ENCODE measurements at places on chromosomes 3 and 15.

DNA sequence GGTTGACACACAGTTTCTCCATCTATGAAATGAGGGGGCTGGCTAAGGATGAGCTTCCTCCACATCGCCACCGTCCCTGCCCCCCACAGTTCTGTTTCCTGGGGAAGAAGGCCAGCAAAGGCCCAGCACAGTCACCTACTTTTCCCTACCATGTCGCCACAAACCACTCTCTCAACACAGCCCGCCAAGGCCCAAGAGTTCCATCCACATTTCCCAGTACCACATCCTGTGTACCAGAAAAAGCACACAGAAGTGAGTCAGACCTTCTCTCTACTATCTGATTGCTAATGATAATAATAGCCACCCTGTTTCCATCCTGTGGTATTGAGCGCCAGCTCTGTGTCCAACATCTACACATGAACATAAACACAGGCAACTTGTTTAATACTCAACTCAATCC is 30.3 kb upstream of the C15orf39 start:
- DNase-seq: peak; percentile 80

GRCh38 chr15:27059610-27060202 is 88.7 kb downstream of the GABRG3 start:
- peak; percentile 37 for DNase-seq

DNA sequence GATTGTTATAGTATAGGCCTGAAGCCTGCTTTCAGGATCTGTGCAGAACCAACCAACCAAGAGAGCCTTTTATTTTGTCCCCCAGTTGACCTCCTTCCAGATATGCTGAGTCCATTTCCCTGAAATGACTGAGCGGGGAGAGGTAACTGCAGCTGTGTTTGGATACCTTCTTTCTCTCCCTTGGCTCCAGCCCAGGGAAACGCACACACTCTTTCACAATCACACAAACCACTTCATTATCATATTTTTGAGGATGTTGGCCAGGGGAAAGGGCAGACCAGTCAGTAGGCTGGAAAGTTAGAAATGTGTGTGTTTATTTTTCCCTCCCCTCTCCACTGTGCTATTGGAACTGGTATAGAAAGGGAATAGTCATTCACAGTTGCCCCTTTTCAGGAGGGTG is 417.7 kb upstream of the TBL1XR1 start:
- DNase-seq: peak; percentile 89

- DNase-seq: peak; percentile 56
Measured at GRCh38 chr15:98609144-98609852, 39.0 kb upstream of the IGF1R start.

- no peak for DNase-seq
Measured at GRCh38 chr15:38899300-38899699, 334.7 kb upstream of the RASGRP1 start.

DNA sequence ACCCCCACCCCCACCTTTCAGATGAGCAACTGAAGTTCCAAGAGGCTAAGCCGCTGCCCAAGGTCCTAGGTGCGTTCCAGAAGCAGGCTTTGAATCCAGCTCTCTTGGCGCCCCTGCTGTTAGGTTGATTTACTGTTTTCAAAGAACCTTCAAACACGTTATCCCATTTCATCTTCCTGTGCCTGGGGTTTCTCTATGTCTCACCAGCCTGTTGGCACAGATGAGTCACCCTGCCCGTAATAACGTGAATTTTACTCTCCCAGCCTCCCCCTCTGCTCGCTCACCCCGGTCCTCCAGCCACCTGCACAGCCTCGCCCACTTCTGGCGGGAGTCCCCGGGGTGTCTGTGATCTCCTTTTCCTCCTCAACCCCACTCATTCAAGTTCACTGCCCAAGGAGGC is 13.0 kb upstream of the TSEN2 start:
- no peak for DNase-seq

GRCh38 chr15:60752973-60753720 is 274.2 kb upstream of the ICE2 start:
- no peak for DNase-seq

GRCh38 chr15:50166216-50166615 is 15.8 kb upstream of the SLC27A2 start:
- peak; percentile 64 for DNase-seq

DNA sequence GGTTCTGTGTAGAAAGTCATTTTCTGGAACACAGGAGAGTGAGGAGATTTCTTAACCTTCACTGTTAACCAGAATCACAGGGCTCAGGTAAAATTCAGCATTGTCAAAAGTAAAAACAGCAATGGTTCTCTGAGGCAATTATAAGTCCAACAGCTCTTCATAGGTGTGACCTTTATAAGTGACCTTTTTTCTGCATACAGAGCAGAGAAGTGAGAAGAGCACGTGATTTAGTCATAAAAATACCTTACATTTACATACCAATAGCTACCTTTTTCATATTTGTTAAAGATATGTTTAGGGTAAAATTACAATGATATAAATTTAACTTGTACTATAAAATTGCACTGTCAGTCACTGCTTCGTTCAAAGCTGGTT is 36.2 kb upstream of the ZKSCAN7 start:
- DNase-seq: no peak

- no peak for DNase-seq
Measured at GRCh38 chr15:49718846-49719245, 98.0 kb downstream of the DTWD1 start.

DNA sequence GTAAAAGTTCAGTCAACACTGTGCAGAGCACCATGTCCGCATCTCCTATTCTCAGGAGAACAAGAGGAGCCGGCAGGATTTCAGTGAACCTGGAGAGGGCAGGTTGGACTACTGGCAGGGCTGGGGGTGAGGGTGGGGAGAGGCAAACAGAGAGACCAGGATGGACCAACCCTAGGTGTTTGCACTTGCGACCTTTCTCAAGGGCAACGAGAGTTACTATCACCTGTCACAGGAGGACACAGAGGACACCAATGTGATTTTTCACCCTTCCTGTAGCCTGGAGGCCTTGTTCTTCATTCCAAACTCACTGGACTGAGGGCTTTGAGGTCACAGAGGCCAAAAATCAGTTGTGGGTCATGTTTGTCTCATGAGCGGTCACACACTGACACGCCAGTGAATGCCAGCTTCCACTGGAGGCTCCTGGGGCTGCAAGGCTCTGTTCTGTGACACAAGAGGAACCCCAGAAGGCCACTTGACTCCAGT is 89.5 kb downstream of the CPN2 start:
- DNase-seq: no peak

GRCh38 chr3:157836022-157836421 is 270.2 kb downstream of the SHOX2 start:
- peak; percentile 23 for DNase-seq

DNA sequence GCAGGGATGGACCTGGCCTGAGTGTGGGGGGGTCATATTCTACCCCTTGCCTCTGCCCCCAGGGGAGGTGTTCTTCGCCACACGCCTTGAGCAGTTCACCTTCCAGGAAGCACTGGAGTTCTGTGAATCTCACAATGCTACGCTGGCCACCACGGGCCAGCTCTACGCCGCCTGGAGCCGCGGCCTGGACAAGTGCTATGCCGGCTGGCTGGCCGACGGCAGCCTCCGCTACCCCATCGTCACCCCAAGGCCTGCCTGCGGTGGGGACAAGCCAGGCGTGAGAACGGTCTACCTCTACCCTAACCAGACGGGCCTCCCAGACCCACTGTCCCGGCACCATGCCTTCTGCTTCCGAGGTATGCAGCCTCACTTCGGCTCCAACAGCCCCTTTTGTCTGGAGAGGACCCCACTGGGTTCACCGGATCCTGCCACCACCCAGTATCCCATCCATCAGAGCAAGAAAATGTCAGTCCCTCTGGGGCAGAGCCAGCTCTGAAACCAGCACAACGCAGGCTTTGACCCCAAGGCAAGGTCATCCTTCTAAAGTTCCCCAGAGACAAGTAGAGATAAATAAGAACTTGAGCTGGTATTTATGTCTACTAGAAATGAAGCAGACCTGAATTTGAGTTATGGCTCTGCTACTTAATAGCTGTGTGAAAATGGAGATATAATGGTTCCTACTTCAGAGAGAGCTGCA is 45.8 kb downstream of the HAPLN3 start:
- no peak for DNase-seq

DNA sequence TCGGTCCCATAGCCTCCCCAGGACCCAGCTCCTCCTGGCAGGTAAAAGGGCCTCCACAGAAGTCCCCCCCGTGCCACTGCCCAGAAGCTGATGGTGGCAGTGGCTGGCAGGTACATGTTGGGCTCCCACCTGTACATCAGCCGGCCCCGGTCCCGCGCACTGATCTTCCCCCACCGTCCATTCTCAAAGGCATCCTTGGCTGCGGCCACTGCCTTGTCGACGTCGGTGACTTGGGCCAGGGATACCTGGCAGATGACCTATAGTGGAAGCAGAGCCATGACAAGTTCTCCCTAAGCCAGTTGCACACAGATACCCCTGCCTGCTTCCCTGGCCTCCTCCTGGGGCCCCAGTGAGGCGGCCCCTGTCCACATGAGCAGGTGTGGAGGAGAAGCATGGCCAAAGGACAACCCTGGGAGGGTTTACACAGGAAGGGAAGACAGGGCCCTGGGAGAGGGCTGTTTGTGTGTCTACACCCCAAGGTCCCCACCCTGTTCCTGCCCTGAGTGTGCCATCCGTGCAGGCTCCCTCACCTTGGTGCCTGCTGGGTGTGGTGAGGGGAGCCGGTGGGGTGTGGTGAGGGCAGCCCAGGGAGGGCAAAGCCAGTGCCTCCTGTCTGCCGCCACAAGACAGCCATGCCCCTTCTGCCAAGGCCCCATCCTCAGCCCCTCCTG is 44.8 kb downstream of the ALDH1L1 start:
- no peak for DNase-seq

GRCh38 chr3:140097874-140098635 is 163.1 kb downstream of the CLSTN2 start:
- no peak for DNase-seq

DNA sequence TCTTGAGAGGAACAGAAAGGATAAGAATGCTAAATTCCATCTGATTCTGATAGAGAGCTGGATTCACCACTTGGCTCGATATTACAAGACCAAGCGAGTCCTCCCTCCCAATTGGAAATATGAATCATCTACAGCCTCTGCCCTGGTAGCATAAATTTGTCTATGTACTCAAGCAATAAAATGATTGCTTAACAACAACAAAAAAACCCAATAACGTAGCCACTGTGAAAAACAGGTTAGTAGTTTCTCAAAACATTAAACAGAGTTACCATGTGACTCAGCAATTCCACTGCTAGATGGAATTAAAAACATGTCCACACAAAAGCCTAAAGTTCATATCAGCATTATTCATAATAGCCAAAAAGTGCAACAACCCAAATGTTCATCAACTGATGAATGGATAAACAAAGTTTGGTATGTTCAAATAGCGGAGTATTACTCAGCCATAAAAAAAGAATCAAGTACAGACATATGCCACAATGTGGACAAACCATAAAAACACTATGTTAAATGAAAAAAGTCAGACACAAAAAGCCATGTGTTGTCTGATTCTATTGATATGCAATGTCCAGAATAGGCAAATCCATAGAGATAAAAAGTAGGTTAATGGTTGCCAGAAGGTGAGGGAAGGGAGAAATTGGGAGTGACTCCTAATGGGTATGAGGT is 16.8 kb downstream of the BCL2L10 start:
- DNase-seq: peak; percentile 99

Measured in AG10803 (cell line).